Mesothelial cell of epicardium (in vitro differentiated cells): ENCODE measurements at places on chromosomes 7 and 10. TPM values are rescaled to one million over a fixed set of nuclear protein-coding genes. Genes with fewer than 3 reads are reported as not detected.
A peak's percentile ranks its signal among the peaks of the same experiment; 100 is the strongest.

The YWHAG gene
- total RNA-seq, result 144 to 145 TPM (median 145 TPM) in 3 replicates

The OR9A2 gene
- total RNA-seq, result 0.29 to 0.42 TPM (median 0.33 TPM) in 3 replicates

DNA sequence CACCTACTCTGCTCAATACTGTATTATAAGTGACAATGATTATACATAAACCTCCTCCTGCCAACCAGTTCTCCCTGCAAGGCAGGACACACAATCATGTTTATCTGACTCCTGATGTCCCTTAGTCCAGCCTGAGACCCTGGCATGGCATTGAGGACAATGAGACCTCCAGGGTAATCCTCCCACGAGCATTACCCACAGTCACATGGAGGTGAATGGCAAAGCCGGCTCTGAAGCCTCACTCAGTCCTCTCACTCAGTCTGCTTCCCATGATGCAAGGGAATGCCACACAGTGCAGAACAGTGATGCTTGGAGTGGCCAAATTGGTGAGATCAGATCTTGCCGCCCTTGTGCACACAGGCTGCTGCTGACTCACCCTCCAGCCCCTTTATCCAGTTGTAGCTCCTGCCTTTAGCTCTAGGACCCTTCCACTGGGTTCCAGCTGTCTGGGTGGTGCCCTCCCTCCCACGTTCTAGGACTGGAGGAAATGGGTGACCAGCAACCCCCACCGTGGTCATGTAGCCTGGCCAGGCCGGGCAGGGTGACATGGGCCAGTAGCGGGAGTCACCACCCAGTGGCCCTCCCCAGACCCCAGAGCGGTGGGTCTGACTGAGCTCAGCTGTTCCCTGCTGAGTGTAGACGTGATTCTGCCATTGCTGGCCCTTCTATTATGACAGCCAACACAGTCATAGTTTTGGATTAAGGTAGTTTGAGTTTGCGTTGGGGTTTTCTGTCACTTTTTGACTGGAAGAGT is 5.5 kb upstream of the ADCY1 start:
- no peaks in the 10 kb centered on the region for H3K36me3 ChIP-seq
- no peak overlapping the region for H3K4me3 ChIP-seq
- DNase-seq, result no peak
- H3K27me3 ChIP-seq, result peaks cover 97% of the 10 kb centered on the region
- peaks cover 3% of the 10 kb centered on the region for H3K4me1 ChIP-seq

- peaks cover 11% of the 10 kb centered on the region for H3K36me3 ChIP-seq
- H3K27me3 ChIP-seq, result no peaks in the 10 kb centered on the region
- DNase-seq, result no peak
- peak overlapping the region; percentile 95 for H3K27ac ChIP-seq
Observed at GRCh38 chr10:67883710-67884312, 645 bp upstream of the SIRT1 start.

The UNC5B gene
- total RNA-seq, result 84.8 to 91.5 TPM (median 85.7 TPM) in 3 replicates

DNA sequence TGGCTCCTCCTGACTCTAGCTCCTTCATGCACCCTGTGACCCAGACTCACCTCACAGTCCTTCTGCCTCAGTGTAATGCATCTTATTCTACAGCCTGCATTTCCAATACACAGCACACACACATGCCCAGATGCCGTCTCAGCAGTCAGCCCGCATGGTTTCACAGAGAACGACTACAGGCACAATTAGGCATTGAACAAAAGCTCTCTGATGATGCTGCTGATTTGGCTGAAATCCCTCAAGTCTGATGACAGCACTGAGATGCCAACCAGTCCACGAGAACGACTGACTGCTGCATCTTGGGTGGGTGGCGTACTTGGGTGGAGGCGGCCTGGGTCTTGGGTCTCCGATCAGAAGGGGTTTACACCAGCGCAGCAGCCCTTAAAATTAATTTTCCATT is 200.4 kb downstream of the TAX1BP1 start:
- H3K27me3 ChIP-seq, result no peaks in the 10 kb centered on the region
- H3K36me3 ChIP-seq, result peaks cover 2% of the 10 kb centered on the region
- H3K27ac ChIP-seq, result no peak overlapping the region
- H3K4me3 ChIP-seq, result no peak overlapping the region
- peaks cover 4% of the 10 kb centered on the region for H3K4me1 ChIP-seq

The NME8 gene
- 0.86 to 1.2 TPM (median 1.1 TPM) in 3 replicates for total RNA-seq
